Ammon's horn (tissue), 1 donor: ENCODE measurements at places on chromosomes 11 and 22.

GRCh38 chr11:62393061-62393611 lies 25.7 kb upstream of the SCGB1A1 start:
- no peak for DNase-seq

DNA sequence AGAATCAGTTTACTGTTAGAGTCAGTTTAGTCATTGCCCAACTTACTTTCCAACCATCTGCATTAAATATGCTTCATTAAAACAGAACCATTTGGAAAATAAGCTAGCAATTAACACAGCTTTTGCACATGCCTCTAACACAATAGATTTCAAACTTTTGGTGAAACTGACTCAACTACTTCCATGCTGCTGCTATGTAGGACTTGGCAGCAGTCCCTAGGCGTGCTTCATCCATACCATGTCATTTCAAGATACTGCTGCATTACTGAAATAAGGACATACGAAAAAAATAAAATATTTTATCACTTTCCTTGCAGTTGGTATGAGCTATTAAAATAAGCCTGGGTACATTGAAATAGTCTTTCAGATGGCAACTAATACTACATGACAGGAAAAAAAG lies 65.5 kb upstream of the SOX6 start:
- DNase-seq: no peak

GRCh38 chr11:66050581-66051231 lies 1.5 kb upstream of the SF3B2 start:
- no peak for DNase-seq

GRCh38 chr11:100575860-100576717 lies 111.0 kb upstream of the ARHGAP42 start:
- peak; percentile 86 for DNase-seq

- no peak for DNase-seq
These were observed 69.9 kb upstream of the SHANK2 start for GRCh38 chr11:71322192-71322735.

DNA sequence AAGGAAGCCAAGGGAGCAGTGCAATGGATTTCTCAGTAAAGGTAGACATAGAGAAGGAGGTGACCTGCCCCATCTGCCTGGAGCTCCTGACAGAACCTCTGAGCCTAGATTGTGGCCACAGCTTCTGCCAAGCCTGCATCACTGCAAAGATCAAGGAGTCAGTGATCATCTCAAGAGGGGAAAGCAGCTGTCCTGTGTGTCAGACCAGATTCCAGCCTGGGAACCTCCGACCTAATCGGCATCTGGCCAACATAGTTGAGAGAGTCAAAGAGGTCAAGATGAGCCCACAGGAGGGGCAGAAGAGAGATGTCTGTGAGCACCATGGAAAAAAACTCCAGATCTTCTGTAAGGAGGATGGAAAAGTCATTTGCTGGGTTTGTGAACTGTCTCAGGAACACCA lies 6.6 kb downstream of the TRIM22 start:
- no peak for DNase-seq

- peak; percentile 72 for DNase-seq
These were observed 56.4 kb upstream of the CD44 start for GRCh38 chr11:35082321-35083180.

DNA sequence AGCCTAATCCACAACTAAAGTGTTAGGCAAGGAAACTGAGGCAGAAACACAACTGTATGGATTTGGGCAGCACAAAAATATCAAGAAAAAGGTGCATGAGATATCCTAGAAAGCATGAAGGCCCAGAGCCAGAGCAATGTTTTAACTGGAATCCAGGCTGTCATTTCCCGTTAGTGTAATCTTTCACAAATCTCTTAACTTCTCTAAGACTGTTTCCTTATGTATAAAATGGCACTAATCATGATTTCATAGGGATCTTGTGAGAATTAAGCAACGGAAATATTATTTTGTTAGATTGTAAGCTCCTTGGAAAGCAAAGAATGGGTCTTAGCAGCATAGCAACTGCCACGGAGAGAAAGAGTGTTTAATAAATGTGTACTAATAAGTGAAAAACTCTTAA lies 14.7 kb upstream of the SYTL2 start:
- no peak for DNase-seq

- no peak for DNase-seq
These were observed 108.5 kb downstream of the TP53I11 start for GRCh38 chr11:44842220-44842619.

- DNase-seq: no peak
These were observed 240.5 kb upstream of the FAT3 start for GRCh38 chr11:91984033-91984584.

DNA sequence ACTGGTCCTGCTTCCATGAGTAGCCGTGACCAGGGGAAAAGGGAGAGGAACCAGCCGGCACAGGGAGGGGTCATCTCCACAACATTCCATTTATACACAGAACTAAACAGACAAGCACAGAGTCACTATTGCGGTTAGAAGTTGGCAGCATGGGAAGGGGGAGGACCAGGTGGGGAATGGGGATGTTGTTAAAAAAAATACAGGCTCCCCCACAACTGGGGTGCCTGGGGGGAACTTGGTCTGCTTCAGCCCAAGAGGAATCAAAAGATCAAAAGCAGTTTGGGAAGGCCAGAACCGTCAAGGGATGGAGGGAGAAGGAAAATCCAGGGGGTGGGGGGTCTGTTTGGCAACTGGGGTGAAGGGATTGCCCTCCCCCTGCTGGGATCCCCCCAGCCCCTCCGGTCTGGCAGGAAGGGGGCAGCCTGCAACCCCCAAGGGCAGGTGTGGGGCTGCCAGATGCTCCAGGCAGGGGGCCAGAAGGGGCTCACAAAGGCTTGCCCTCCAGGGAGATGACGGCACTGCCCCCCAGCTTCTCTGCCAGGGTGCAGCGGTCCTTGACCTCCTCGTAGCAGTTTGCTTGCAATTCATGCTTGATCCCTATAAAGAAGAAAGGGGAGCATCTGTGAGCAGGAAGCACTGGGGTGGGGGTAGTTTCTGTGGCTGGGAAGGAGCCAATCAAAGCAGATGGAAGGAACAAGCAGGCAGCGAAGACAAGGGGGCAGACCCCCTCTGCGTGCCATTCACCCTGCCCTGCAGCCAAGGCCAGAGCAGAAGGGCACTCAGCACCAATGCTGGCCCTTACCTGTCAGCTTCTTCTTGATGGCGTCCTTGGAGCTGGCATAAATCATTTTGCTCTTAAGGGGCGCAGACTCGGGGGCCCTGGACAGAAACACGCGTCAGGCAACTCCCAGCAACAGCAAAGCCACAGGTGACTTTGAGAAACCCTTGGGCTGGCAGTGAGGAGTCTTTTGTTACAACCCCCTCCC lies 2.8 kb downstream of the CFL1 start:
- DNase-seq: peak; percentile 1

- DNase-seq: no peak
These were observed 926.3 kb downstream of the BRD1 start for GRCh38 chr22:48901324-48901723.

DNA sequence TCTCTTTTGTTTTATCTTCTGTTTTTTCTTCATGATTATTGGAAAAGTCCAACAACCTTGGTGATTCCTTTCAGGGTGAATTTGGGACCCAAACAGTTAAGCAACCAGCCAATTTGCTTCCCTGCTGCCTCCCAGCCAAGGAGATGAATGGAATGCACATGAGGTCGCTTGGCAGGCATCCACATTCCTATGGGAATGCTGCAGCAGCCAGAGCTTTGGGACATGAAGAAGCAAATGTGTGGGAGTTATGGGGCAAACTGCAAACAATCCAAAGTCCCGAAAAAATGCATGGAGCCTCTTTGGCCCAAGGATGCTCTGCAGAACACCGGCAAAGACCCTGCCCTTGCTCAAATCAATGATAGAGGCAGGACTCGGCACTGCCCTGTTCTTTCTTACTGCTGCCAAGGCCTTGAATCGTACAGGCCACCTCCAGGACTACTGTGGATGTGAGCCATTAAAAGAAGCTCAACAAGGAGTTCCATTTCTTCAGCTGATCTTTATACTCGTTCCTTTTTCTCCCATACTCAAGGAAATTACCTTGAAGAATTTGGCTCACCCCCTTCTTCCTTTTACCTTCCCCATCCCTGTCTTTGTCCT lies 117.3 kb upstream of the TEAD1 start:
- peak; percentile 35 for DNase-seq

DNA sequence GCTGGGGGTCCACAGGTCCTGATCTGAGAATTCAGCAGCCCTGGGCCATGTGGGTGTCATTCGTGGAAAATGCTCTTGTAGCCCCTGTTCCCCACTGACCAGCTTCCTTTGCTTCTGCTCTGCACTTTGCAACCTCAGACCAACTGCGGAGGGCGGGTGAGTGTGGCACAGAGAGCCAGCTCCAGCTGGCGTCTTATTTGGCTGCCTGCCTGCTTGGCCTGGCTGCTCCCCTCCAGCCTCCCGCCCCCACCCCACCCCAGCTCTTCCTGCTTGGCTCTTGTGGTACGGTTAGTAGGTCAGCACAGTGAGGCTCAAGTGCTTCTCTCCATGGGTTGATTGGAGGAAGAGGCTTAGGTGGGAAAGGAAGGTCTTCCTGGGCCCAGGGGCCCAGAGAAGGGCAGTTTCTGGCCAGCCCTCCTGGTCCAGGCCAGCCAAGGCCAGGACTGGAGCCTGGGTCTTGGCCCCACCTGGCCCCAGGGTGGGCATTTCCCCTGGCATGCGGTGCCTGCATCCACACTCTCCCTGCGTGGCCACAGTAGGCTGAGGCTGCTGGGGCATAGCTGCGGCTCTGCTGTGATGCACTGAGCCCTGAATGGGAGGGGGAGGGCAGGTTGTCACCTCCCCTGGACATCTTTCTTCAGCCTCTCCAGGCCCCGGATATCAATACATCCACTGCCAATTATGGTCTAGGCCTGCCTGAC lies 26.5 kb downstream of the MYO7A start:
- DNase-seq: peak; percentile 92

DNA sequence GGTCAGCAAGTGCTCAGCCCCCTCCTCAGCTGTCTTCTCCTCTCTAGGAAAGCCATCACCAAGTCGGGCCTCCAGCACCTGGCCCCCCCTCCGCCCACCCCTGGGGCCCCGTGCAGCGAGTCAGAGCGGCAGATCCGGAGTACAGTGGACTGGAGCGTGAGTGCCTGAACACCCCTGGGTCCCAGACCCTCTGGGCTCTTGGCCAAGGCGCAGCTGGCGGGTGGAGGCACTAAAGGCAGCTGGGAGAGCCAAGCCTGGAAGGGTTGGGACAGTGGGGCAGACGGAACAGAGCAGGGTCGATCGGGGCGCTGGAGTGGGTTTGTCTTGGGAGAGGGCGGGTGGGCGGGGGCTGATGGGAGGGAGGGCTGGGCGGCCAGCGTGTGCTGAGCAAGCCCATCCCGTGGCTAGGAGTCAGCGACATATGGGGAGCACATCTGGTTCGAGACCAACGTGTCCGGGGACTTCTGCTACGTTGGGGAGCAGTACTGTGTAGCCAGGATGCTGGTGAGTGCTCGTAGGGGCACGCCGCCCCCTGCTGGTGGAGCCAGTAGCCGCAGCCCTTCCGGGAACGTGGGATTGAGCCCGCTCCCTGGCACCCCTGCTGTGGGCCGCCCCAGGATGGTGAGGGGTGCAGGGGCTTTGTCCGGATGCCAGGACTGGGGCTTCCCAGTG lies 14.1 kb upstream of the MDK start:
- peak; percentile 81 for DNase-seq

DNA sequence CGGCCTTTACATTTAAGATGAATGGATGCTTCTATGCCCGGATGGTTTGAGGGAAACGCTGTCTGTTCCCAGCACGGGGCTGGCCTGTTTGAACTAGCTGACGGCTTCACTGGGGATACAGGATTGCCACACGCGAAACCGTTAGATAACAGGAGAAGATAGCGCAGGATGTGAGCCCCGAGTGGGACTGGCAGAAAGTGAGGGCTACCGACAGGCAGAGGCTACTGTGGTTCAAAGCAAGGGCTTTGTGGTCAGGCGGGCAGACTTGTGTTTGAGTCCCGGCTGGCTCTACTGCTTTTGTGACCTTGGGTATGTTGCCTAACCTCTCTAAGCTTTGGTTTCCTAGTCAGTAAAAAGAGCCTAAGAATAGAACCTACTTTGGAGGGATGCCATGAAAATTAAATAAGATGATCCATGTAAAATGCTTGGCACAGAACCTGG lies 2.8 kb upstream of the OAF start:
- no peak for DNase-seq

DNA sequence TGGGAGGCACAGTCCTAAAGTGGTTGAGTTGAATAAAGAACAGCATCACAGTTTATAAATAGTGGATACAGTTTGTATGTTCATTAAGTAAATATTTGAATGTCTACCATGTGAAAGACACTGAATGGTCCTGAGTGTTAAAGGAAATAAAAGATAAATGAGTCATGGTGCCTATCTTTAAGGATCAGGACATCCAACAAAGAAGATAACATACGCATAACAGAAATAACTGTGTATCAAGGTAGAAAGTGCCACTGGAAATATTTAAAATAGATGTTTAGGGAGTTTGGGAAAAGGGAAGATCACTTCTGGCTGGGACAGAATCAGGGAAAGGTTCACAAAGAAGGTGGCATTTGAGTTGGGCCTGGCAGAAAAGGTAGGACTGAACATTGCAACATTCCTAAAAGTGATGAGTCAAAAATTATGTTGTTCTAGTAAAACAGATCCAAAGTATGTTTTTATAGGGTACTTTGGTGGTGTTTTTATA lies 41.5 kb downstream of the CSTPP1 start:
- DNase-seq: no peak

DNA sequence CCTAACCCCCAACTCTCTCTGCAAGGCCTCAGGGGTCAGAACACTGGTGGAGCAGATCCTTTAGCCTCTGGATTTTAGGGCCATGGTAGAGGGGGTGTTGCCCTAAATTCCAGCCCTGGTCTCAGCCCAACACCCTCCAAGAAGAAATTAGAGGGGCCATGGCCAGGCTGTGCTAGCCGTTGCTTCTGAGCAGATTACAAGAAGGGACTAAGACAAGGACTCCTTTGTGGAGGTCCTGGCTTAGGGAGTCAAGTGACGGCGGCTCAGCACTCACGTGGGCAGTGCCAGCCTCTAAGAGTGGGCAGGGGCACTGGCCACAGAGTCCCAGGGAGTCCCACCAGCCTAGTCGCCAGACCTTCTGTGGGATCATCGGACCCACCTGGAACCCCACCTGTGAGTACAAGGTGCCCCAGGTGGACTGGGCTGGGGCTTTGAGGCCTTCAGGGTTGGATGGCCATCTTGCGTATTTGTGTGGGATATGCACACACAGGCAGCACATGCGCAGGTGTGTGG lies at the start of gene BEST1:
BEST1 (plus strand) TSS at position 317 of the 513 bp plus-strand sequence. CDS start 1,456 bp downstream, outside the sequence.
- DNase-seq: peak; percentile 87

GRCh38 chr11:130906616-130907015 lies 9.7 kb downstream of the SNX19 start:
- DNase-seq: no peak

DNA sequence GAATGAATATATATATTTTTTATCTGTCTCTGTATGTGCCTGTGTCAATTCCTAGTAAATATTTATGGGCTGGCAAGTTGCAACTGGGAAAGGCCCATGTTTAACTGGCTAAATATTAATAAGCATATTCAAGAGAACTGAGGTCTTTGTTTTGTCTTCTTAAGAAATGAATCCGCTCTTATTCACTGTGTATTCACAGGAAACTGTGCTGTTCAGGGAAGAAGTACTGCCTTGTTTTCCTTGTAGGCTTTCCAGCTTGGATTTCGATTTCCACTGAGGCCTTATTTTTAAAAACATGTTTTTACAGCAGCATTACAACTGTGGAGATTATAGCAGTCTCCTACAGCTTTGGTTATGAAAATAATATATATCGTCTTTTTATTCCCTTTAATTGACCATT lies 64.7 kb downstream of the LDLRAD3 start:
- no peak for DNase-seq
